Psoas muscle (tissue), 8 donors: ENCODE measurements at places on chromosomes 11 and 22. TPM values are rescaled to one million over a fixed set of nuclear protein-coding genes. Genes with fewer than 3 reads are reported as not detected.

GRCh38 chr22:45429424-45429823 is 15.9 kb downstream of the RIBC2 start:
- no peak for DNase-seq

Gene LRRC75B
- total RNA-seq, result 2.2 TPM

GRCh38 chr11:96026310-96026709 is 102.4 kb upstream of the MTMR2 start:
- DNase-seq, result no peak

DNA sequence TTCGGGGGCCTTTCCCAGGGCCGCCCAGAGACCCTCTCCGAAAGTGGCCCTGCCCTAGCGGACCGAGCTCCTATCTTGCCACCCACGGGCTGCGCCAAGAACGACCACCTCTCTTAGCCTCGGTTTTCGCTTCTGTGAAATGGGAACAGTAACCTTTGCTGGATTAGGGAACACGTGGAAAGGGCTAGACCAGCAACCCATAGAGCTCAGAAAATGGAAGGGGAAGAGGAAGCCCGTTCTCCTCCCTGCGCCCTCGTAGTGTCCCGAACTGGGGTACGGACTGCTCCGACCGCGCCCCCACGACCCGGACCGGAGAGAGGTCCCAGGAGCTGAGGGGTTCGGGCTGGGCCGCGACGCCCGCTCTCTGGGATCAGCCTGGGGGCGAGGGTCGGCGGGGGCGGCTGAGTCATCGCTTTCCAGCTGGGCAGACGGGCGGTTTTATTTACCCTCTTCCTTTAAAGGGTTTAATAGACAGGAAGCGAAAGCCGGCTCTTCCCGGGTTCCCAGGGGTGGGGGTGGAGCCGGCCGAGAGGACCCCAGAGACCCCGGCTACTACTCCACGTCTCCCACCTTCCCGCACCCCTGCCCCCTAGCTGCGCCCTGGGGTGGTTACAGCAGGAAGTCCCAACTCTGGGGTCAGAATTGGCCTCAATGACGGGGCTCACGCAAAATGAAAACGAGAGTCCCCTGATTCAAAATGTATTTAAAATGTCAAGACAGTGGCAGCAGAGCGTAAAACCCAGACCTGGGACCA is 907 bp upstream of the PHLDA2 start:
- DNase-seq, result peak; percentile 40
